Fibroblast of lung (primary cell): ENCODE measurements at places on chromosomes 1 and 21. TPM values are rescaled to one million over a fixed set of nuclear protein-coding genes. Genes with fewer than 3 reads are reported as not detected.

- DNase-seq, result peak; percentile 34
Observed at GRCh38 chr1:203287109-203287893, 18.0 kb upstream of the BTG2 start.

DNA sequence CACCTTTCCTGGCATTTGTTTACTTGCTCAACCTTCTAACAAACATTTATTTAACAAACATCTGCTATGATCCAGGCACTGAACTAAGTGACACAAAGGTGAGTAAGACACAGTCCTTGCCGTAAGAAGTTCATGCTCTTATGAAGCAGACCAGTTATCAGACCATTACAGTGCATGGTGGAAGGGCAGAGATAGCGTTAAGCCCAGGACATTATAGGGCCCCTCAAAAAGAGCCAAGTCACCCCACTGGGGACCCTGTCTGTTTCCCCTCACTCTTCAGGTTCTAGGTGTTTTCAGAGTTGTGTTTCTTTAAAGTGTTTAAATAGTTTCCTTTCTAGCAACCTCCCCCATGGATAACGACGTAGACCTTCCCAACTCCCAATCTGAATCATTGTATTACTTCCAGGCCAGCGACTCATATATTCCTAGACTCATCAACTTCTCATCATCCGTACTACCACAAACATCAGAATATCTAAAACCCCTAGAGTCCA lies 39.3 kb downstream of the TCP10L start:
- peak; percentile 61 for DNase-seq

GRCh38 chr1:33273961-33274371 lies 17.7 kb downstream of the ZNF362 start:
- peak; percentile 10 for DNase-seq

DNA sequence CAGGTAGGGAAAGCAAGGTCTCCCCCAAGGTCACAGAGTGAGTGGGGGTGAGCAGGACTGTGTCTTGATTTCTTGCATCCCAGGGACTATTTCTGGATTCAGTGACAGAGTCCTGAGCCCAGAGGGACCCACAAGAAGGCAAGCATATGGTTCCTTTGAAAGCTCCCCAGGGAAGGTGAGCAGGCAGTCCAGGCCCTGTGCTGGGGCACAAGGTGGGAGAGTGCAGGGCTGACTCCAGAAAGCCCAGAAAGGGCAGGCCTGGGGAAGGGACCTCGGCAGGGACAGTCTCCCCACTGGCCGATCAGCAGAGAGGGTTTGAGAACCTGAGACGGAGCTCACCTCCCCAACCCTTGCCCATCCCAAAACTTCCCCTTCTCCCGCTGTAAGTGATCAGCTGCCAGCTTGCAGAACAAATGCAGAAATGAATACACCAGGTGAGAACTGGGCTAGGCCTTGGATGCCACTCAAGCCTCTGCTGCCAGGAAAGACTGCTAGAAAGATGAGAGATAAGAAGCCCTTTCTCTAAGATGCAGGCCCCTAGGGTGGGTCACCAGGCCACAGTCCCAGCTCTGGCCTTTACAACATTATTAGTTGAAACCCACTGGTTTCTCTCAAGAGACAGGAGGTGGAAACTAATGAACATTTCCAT lies 121.0 kb downstream of the GLIS1 start:
- DNase-seq, result no peak

- no peak for DNase-seq
Observed at GRCh38 chr1:85276978-85277639, 677 bp upstream of the BCL10 start.

GRCh38 chr1:116401646-116402176 lies 28.7 kb downstream of the ATP1A1 start:
- DNase-seq, result no peak

DNA sequence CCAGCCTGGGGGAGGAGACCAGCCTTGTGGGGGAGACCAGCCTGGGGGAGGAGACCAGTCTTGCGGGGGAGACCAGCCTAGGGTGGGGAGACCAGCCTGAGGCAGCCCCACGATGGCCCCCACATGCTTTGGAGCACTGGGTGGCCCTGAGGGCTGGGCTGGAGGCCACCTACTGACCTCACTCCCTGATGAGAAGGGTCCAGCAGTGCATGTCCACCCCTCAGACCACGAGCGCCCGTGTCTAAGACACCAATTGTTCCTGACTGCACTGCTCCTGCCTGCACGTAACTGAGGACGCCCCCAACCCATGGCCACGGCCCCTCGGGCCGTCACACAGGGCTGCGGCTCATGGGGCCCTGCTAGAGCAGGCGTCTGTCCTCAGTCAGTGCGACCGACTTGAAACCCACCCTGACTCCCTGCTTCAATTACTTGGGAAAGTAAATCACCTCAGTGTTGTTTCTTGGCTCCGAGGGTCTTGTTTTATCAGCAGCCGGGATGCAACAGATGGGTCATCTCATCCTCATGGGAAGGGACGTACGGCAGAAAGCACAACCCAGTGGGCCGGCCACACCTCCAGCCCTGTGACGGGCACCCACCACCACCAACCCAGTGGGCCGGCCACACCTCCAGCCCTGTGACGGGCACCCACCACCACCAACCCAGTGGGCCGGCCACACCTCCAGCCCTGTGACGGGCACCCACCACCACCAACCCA lies at the start of gene SPATC1L:
TSS of gene SPATC1L (minus strand) at position 550 of the 715 bp plus-strand sequence. CDS start 1,643 bp downstream, outside the sequence.
- peak; percentile 85 for DNase-seq

DNA sequence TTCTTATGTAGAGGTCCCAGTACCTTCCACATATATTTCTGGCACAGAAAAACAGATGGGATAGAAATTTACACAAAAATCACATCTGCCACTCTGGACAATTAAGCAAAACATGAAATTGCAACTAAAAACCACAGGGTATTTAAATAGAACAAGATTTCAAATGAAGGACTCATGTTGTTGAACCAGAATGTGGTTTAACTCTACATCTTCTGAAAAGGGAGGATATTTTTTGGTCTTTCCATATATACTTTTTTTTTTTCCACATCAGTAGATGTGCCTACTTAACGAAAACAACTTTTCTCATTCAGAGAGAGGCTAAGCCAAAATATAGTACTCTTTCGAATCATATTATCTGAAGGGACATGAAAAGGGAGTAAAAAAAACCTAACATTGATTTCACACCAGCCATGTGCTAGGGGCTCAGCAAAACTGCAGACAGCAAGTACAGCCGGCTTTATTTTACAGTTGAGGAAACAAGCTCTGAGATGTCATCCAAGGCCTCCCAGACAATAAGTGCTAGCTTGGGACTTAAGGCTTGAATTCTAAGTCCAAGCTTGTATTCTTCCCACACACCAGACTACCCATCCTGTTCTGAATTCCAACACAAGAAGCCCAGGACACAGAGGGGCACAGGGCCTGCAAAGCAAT lies 208.9 kb downstream of the PBX1 start:
- no peak for DNase-seq

DNA sequence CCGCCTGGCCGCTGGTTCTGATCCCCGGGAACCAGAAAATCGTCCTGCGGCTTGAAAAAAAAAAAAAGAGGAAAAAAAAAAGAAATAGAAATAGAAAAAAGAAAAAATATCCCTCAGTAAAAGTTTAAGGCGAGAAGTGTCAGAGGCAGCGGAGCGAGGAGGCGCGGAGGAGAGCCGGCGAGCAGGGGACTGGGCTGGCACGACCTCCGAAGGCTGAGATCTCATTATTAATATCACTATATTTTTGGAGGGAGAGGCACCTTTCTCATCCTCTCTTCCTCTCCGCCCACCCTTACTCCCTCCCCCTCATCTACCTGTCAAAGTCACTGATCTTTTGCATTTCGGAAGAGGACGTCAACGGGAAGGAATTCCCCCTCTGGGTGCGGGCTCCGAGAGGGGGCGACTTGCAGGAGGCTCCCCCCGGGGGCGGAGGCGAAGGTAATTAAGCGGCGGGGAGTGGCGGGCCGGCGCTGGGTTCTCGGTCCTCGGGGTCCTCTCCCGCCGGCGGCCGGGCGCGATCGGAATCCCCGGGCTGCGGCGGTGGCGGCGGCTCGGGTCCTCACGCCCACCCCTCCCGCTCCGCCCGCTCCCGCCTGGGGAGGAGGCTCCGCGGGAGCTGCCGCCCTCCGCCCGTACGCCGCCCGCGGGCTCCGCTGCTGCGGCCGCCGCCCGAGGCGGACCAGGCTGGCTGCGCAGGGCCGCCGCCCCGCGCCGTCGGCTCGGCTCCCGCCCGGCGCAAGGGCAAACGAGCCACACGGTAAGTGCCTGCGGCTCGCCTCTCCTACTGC lies at the start of gene NTNG1:
TSS of gene NTNG1 (plus strand) at position 337 of the 788 bp plus-strand sequence.
- DNase-seq, result peak; percentile 32

- peak; percentile 75 for DNase-seq
Observed at GRCh38 chr1:225044258-225044657, 114.8 kb downstream of the DNAH14 start.

AMY1B gene
- not detected in 2 replicates for polyA plus RNA-seq

SDF4 gene
- 133 and 180 TPM in 2 replicates for polyA plus RNA-seq

VWA5B1 gene
- polyA plus RNA-seq, result not detected in 2 replicates
